ENCODE measurements at places on chromosomes 5 and 9.
A peak's percentile ranks its signal among the peaks of the same experiment; 100 is the strongest.

DNA sequence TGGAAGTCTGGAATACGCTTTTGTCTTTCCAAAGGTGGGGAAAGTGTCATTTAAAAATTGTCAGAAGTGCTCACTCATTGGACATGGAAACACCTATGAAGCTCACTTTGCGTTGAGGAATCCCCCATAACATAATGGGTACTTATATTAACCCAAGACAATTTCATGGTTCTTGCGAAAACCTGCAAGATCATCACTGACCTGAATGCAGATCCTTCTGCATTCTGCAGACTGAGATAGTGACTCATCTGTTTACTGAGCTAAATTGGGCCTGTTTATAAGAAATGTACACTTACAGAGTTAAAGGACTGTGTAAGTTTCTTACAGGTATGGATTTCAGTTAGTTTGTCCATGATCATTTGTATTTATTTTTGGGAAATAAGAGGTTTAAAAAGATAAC lies 153.0 kb downstream of the HMHB1 start:
- DNase-seq, result peak; percentile 45

DNA sequence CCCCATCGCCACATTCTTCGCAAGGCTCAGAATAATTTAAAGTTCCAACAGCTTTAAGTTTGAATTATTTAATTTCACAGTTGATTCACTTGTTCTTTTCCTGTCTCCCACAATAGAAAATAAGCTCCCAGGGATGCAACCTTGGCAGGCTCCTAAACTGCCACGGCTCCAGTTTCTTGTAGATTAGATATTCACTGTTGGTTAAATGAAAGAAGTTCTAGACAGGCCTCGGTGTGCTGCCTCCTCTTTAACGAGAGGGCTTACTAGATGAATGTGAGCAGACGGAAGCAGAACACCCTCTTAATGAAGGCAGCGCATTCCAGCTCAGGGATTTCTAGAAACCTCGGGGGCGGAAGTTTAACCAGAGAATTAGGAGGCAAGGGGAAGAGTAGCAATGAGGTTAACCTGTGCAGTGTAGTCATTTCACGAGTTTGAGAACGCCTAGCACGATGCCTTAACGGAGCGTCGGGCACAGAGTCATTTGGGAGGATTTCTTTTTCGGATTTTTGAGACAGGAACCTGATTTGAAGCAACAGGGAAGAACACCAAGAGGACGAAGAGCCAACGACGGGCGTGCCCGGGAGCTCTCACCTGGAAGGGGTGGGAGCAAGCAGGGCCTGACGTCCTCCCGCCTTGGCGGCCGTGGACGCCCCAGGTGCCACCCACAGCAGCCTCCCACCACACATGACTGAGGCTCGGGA lies 637 bp upstream of the SMC5 start:
- DNase-seq, result peak; percentile 56

DNA sequence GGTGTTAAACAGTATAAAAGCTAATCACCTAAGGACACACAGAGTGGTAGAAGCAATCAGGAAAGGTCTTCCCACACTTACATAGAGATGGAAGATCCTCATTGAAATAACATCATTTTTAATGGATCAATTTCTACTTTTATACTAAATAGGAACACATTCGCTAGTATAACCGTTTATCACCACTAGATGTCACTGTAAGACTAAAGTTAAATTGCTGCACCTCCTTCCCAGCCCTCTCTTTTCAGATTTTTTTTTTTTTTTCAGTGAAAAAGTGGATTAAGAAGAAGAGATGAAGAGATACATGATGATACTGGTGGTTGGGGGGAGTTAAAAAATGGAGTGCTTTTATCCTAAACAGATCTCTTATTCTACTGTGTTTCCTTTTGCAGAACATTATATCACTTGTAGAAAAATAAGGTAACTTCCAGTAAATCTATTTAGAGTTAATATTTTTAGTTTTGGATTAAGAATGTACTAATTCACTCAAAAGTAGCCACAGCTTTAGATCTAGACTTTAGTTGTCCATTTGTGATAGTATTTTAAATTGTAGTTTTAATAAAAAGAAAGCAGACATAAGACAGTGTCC lies 116.9 kb upstream of the ARRDC3 start:
- DNase-seq, result peak; percentile 46

- DNase-seq, result no peak
Observed at GRCh38 chr9:132708769-132709430, 38.6 kb downstream of the GTF3C4 start.

DNA sequence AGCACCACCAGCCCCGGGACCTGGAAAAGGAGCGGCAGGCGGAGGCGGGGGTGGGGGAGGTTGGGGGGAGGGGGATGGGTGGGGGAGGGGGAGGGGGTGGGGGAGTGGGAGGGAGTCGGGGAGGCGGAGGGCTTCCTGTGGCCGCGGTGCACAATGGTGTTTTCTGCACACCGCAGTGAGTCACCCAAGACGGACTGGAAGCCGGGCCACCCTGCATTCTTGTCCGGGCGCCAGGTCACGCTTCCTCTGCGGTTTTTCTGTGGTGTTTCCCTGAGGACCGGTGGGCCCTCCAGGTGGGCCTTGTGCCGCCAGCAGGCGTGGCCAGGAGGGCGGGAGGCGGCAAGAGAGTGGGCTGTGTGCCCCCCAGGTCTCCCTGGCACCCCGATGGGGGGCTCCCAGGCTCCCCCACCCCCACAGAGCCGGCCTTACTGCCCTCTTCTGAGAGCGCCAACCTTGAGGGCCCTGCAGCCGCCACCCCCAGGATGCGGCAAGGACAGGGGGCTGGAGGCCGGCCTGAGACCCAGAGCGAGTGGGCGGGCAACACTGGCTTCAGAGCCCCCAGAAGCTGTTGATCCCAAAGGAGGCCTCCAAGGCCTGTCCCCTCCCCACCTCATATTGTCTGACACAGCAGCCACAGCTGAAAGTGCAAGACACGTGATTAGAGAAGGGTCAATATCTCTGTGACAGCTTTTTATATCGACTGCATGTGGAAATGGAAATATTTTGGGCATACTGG lies 11.1 kb downstream of the EXD3 start:
- DNase-seq, result peak; percentile 78

DNA sequence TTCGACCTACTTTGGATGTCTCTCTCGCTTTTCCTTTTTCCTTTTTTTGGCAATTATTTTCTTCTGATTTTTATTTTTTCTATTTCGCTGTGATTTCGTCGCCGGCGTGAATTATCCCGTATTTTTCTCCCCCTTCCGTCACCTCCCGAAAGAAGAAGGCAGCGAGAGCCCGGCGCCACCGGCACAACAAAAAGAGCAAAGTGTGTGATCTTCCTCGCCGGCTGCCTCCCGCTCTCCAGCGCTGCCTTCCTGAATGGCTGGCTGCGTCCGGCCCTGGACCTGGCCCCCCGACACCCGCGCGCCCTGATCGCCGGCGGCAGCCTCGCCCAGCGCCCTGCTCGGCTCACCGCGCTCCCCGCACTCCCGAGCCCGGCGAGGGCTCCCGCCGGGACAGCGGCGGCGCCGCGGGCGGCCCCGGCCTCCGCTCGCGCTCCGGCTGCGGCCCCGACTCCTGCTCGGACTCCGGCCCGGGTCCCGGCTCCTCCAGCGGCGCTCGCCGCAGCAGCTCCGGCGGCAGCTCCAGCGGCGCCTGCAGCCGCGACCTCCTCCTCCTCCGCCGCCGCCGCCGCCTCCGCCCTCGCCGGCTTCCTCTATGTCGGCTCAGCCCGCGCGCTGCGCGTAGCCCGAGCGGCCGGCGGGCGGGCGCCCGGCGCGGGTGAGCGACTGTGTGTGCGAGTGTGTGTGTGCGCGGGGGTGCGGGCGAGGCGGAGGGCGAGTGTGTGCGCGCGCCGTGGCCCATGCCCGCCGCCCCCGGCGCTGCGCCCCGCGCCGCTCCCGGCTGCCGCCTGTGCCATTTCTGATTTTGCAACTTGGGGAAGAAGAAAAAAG lies 960 bp downstream of the NR2F1 start:
- peak; percentile 65 for DNase-seq

GRCh38 chr5:9239626-9240025 lies 306.2 kb downstream of the SEMA5A start:
- peak; percentile 60 for DNase-seq

GRCh38 chr9:131194762-131195161 lies 69.4 kb downstream of the NUP214 start:
- DNase-seq, result no peak

DNA sequence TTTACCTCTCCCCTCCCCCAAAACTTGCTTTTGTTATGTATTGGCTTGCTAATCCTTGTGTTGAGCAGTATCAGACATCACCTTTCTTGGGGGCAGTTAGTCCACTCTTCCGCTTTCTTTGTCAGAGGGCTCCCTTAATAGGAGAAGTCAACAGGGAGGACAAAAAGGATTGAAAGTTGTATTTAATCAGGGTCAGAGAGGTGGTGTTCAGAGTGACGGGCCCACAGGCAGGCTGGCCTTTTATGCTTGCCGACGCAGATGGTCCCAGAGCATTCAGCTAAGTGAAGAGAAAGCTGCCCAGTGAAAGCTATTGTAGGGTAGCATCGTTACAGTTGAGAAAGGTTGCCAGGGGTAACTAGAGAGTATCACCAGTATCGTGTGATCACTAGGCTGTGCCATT lies 131.1 kb downstream of the ZCCHC7 start:
- DNase-seq, result no peak

- peak; percentile 86 for DNase-seq
Observed at GRCh38 chr5:145484158-145484557, 351.0 kb downstream of the PRELID2 start.

- DNase-seq, result no peak
Observed at GRCh38 chr5:55306641-55307382, 682 bp downstream of the DHX29 start.

GRCh38 chr5:31824869-31825517 lies 186.1 kb downstream of the PDZD2 start:
- no peak for DNase-seq

DNA sequence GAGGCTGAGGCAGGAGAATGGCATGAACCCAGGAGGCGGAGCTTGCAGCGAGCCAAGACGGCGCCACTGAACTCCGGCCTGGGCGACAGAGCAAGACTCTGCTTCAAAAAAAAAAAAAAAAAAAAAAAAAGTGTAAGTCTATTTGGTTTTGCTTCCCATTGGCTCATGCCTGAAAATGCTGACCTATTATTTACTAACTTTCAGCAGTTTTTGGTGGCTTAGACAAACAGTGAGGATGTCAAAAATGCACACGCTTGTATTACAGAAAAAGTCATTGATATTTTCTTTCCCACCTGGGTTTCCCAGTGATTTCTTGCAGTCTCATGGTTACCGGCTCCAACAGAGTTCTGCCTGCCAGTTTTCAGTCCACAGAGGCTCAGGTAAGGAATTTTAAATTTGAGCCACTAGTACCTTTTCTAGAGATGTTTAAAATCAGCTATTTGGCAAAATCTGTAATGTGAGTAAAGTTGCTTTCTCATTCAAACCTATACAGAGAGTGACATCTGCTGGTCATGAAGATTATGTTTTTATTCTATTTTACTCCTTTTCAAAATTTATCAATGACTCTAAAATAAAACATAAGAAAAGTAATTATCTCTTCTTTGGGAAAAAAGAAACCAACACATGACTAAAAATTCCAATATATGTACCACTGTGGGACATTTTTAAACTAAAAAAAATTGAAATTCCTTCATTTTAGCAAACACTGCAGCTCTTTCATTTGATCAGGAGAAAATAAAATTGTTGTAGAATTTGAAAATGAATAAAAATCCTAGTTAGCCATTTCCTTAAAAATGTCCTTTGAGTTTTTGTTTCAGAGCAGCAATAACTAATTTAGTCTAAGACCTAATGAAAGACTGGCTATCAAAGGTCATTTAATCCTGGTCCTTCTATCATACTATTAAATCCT lies 8.8 kb downstream of the FAM200C start:
- DNase-seq, result peak; percentile 28
